ENCODE measurements at places on chromosomes 12 and 14. TPM values are rescaled to one million over a fixed set of nuclear protein-coding genes. Genes with fewer than 3 reads are reported as not detected.

The C1R gene
- 2.0 TPM for total RNA-seq

The ADSS1 gene
- total RNA-seq: 8.9 TPM

The KIF5A gene
- 0.29 TPM for total RNA-seq

The ITFG2 gene
- total RNA-seq: 23.4 TPM

The LIN7A gene
- not detected for total RNA-seq

- no peak for DNase-seq
These were observed 75.2 kb downstream of the CMAS start for GRCh38 chr12:22121224-22121623.

- DNase-seq: no peak
These were observed 7.8 kb downstream of the GMFB start for GRCh38 chr14:54480830-54481562.

DNA sequence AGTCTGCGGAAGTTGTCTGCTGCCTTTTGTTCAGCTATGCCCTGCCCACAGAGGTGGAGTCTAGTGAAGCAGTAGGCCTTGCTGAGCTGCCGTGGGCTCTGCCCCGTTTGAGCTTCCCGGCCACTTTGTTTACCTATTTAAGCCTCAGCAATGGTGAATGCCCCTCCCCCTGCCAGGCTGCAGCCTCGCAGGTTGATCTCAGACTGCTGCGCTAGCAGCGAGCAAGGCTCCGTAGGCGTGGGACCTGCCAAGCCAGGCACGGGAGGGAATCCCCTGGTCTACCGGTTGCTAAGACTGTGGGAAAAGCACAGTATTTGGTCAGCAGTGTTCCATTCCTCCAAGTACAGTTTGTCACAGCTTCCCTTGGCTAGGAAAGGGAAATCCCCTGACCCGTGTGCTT, 143.6 kb downstream of the DYRK2 start:
- no peak for DNase-seq

- peak; percentile 49 for DNase-seq
These were observed 157.2 kb downstream of the ANO4 start for GRCh38 chr12:100951756-100952155.

DNA sequence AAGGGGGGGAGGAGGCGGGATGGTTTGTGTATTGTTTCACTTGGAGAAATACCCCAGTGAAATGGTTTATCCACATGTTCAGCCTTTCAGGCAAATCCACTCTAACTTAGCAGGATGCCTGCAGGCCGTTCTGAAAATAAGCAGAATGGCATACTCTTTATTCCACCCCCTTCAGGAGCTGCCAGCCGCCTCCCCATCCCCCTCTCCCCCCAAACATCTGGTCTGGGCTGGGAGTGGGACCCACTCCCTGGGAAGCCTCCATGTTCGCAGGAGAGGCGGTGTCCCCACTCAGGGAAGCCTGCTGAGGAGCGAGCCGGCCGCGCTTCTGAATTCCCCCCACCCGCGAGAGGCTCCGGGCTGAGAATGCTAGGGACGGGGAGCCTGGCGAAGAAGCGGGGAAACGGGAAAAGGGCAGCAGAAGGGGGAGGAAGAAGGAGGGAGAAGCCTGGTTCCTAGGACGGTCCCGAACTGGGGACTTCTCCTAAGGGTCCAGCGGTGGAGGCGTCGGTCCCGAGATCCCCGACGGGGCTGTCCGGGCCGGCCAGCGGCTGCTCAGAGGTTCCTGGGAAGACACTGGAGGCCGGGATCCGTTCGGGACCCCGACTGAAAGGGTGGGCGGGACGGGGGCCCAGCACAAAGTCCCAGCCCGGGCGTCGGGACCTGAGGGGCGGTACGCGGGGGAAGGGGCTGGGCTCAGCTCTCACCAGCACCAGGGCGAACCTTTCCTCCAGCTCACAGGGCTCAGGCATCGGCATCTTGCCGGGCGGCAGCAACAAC, 666 bp downstream of the FMNL3 start:
- DNase-seq: peak; percentile 36

GRCh38 chr12:67391034-67391433, 121.9 kb downstream of the CAND1 start:
- no peak for DNase-seq

DNA sequence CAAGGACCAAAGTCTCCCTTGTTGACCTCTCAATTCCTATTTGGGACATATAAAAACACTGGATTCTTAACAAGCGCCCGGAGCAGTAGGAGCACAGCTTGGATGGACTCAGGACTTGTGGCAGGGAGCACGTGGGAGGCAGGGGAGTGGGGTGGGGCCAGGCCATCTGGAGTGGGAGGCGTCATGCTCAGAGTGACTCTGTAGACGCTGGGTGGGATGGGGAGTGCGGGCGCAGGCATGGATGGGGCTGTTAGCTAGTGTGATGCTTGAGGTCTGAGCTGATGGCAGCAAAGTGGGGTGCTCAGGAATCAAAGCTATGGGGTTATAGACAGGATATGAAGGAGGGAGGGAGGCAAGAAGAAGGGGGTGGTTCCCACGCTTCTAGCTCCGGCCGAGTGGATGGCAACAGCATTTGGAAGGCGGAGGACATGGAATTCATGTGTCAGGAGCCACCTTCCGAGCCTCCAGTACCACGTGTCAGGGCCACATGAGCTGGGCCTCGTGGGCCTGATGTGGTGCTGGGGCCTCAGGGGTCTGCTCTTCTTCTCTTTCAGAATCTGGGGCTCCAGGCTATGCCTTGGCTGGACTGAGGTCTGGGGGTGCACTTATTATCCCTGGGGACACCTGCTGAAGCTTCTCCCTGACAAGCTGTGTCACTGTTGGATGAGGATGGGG, 26.2 kb downstream of the MEG3 start:
- DNase-seq: no peak

All from SK-MEL-5 (cell line).